Left ventricle myocardium superior (tissue), 1 donor: ENCODE measurements at places on chromosomes 16 and 17. TPM values are rescaled to one million over a fixed set of nuclear protein-coding genes. Genes with fewer than 3 reads are reported as not detected.
A peak's percentile ranks its signal among the peaks of the same experiment; 100 is the strongest.

The TEKT5 gene
- total RNA-seq = not detected

The SLC38A8 gene
- total RNA-seq = 2.0 TPM

DNA sequence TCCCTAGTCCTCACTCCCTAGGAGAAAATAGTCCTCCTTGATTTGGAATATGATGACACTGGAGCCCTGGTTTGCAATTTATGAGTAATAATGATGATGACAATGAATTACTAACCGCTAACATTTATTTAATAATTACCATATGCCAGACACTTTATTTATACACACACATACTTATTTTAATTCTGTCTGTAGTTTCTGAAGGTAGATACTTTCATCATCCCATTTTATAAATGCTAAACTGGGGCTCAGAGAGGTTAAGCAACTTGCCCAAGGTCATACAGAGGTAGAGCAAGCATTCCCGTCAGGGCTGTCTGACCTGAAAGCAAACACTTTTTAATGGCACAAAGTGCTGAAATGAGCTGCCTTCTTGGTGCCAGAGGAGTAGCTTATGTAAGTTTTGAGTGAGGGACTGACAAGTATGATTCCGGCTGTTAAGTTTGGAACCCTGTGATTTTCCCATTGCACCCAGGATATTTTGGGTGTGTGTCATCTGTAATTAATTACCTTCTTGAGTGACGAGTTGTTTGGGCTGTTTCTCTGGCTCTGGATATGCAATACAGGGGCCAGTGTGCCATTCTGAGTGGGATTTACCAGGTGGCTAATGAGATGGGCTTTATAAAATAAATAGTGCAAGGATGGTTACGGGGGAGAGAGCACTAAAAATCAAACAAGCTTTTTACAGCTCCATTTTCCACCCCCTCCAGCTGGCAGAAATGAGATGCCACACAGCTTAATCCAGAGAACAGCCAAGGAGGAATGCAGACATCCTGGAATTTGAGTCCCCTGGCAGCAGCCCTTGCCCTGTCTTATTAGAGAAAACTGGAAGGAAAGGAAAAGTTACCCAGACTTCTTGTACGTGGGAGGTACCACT, 211.8 kb downstream of the SNX29 start:
- DNase-seq = no peak

The ASGR2 gene
- total RNA-seq = 0.30 TPM

- DNase-seq = no peak
Observed at GRCh38 chr16:56257666-56258342, 66.5 kb downstream of the GNAO1 start.

DNA sequence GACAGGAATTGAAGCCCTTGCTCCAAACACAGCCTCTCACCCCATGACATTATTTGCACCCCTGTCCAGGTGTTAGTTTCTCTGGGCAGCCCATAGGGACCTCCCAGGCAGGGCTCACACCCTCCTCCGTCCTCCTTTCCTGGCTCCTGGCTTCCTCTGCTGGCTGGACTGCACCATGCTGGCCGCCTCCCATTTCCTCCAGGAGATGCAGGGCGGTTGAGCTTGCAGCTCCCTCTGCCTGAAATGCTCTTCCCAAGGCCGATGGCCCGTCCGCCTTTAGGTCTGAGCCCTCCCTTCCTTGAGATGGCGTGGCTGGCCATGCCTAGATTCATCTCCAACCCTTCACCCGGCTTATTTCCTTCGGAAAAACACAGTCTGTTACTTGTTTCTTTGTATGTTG, 334.8 kb downstream of the SNX29 start:
- DNase-seq = peak; percentile 41

DNA sequence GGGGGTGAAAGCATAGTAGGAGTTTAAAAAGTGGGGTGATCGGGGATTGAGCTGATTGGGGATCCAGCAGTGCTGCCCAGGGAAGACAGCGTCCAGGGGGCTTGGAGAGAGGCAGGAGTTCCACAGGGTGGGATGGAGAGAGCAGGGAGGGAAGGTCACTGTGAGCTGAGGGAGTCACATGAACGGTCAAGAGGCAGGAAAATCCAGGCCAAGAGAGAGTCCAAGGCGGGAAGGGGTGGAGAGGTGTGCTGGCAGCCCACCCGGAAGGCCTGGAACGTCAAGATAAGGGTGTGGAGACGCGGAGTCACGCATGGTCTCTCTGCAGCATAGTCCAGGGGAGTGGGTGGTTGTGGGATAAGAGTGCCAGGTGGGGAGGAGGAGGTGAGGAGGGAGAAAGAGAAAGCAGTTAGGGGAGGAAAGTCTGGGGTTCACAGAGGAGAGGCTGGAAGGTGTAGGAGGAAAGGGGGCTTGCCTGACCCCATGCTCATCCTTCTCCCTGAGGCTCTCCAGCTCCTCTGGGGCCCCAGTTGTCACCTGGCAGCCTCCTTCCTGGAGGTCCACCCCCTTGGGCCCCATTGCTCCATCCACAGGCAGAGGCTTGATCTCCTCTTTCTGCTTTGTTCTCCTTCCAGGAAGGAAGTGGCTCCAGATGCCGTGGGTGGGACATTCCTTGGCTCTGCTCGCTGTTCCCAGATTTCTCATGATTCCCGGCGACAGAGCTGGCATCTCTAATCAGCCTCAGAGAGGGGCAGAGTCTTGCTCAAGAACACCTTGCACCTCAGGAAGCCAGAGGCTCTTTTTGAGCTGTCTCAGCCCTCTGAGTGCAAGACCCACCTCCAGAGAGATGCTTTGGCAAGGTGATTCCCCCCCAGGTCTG, 28.7 kb downstream of the CCR7 start:
- DNase-seq = no peak

GRCh38 chr17:42544874-42545283, 7.8 kb upstream of the HSD17B1 start:
- DNase-seq = no peak

DNA sequence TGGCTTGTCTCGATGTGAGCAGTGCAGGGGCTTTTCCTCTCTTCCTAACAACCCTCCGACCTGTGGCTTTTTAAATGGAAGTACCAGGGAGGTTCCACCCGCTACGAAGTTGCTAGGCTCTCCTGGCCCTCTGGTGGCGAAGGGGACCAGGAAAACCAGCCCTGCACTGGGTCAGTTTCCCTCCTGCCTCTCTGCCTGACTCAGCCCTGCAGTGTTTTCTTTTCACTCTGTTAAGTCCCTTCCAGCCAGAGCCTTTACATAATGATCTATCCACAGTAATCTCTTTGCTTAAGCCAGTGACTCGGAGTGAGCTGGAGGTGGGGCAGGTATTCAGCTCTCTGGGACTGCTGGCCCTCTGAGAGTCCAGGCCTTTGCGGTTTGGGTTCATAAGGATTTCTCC, 331.3 kb upstream of the EEF2KMT start:
- DNase-seq = no peak

The PRAC2 gene
- total RNA-seq = not detected

GRCh38 chr17:76152591-76152990, 11.5 kb upstream of the FOXJ1 start:
- no peak for DNase-seq

The LLGL2 gene
- total RNA-seq = 5.1 TPM

- DNase-seq = no peak
Observed at GRCh38 chr17:49447628-49448302, 33.1 kb upstream of the PHB1 start.

The CHP2 gene
- total RNA-seq = not detected

- DNase-seq = no peak
Observed at GRCh38 chr16:72172105-72173034, at the start of gene PMFBP1. PMFBP1 (minus strand) TSS chr16:72172155; CDS start chr16:72171208, 947 bp downstream.

DNA sequence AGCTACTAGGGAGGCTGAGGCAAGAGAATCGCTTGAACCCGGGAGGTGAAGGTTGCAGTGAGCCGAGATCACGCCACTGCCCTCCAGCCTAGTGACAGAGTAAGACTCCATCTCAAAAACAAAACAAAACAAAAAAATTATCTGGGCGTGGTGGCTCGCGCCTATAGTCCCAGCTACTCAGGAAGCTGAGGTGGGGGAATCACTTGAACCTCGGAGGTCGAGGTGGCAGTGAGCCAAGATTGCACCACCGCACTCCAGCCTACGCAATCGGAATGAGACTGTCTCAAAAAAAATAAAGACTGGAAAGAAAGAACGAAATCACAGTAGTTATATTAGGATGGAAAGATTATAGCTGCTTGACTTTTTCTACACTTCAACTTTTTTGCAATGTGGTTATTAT, 18.9 kb downstream of the COG1 start:
- no peak for DNase-seq

GRCh38 chr17:12584727-12585126, 81.0 kb upstream of the MYOCD start:
- DNase-seq = no peak

DNA sequence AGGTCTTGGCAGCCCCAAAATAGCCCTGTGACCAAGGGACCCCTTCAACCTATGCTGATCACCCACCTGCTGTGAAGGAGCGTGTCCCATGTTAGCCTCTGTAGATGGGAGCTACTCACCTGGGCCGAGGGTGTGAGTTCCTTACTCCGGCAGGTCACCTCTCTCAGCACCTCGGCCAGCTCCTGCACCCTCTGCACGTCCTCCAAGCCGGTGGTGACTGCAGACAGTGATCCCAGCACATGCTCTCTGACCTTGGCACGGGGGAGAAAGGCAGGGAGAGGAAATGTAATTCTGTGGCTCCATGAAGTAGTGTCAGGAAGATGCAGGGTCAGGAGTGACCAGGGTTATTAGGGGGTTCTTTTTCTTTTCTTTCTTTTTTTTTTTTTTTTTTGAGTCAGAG, 67.7 kb upstream of the BCO1 start:
- DNase-seq = peak; percentile 31

DNA sequence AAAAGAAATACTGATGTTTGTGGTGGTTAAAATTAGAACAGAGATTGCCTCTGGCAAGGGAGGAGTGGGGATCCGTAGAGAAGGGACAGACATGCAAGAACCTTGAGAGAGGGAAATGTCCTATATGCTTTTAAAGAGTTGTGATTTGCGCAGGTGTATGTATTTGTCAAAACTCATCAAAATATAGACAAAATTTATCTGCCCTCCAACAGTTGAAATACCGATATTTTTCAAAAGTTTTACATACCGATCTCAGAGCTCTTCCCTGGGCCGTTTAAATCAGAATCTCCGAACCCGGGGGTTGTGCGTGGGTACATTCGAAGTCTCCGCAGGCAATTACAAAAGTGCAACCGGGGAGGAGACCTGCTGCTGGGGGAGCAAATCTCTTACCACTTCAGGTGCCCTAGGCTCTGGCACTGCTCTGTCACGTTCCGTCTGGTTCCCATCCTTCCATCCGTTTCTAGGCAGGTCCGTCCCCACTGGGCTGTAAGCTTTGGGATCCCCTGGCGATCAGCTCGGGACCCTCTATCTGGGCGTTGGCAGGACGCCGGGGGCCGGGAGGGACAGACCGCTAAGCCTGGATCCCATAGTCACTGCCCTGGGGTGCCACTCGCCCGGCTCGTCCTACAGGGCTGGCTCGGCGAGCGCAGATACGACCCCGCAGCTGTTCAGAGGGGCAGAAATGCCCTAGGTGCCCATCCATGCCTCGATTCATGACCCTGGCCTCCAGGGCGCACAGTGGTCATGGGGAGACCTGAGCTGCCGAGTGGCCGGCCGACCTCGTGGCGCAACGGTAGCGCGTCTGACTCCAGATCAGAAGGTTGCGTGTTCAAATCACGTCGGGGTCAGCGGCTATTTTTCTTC, 4.2 kb downstream of the BORCS6 start:
- DNase-seq = peak; percentile 91

The CCL1 gene
- total RNA-seq = not detected

- no peak for DNase-seq
Observed at GRCh38 chr17:44636562-44636961, 19.7 kb upstream of the MEIOC start.

DNA sequence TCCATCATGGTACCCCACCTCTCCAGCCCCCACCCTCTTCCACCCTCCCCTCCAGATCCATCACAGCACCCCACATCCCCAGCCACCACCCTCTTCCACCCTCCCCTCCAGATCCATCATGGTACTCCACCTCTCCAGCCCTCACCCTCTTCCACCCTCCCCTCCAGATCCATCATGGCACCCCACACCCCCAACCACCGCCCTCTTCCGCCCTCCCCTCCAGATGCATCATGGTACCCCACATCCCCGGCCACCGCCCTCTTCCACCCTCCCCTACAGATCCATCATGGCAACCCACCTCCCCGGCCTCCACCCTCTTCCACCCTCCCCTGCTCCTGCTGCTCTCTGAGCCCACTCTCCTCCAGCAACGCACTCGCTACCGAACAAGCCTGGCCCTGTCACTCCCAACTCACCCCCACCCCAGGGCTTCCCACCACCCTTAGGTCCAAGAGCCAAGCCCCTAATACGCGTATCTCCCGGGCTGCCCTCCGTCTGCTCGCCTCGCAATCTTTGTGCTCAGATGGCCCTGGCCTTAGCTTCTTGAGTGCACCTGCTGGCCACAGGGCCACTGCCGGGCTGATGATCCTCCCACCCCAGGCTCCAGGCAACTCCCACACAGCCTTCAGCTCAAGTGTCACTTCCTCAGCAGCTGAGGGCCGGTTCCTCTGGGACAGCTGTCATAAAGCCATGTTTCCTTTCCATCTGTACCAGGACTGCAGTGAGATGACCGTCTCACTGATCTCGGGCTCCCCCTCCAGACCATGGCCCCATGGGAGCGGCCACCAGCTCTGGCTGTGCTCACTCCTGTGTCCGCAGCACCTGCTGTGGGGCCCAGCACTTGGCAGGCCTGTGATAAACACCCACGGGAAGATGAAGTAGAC, 25.5 kb downstream of the KDM8 start:
- peak; percentile 71 for DNase-seq

GRCh38 chr16:4373909-4374742, 2.5 kb downstream of the VASN start:
- peak; percentile 82 for DNase-seq

- DNase-seq = peak; percentile 74
Observed at GRCh38 chr16:67541391-67542263, 13.0 kb downstream of the RIPOR1 start.

DNA sequence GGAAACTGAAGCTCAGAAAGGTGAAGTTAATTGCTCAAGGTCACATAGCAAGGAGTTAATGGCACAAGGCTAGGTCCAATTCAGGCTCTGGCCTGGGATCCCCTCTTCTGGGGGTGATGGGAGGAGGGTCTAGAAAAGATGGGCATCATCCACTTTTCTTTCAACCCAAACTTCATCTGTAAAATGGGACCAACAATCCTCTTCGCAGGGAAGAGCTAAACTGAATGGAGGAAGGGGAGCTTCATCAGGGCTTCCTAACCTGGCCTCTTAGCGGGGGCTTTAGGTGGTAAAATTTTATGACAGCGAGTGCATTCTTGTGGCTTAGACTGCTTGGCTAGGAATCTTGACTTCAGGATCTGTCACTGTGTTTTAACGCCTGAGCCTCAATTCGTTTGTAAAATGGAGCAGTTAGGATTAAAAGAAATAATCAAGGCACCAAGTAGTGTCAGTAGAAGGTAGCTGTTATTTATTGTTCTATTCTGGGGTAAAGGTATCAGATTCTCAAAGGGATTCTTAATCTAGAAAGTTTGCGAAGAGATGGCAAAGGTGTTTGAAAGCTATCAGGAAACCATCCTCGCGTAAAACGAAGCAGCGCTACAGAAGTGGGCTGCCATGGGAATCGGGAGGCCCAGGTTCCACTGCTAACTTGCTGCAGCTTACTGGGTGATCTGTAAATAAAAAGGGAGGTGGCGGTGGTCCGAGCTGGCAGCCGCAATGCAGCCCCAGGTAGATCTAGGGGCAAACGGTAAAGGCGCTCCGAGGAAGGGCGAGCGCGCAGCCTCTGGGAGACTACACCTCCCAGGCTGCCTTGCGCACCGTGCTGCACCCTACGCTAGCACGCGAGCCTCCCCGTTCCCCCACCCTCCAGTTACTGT, 1.5 kb upstream of the SRCAP start:
- no peak for DNase-seq

The CACNG5 gene
- total RNA-seq = not detected

The MPV17L gene
- 5.3 TPM for total RNA-seq

GRCh38 chr17:70434536-70435490, 265.5 kb downstream of the KCNJ2 start:
- no peak for DNase-seq

- DNase-seq = no peak
Observed at GRCh38 chr16:53744449-53744848, 40.5 kb downstream of the FTO start.
